ENCODE measurements at places on chromosomes 7 and 10.
A peak's percentile ranks its signal among the peaks of the same experiment; 100 is the strongest.

GRCh38 chr10:118790058-118790457 lies 35.3 kb upstream of the CACUL1 start:
- no peak for DNase-seq

DNA sequence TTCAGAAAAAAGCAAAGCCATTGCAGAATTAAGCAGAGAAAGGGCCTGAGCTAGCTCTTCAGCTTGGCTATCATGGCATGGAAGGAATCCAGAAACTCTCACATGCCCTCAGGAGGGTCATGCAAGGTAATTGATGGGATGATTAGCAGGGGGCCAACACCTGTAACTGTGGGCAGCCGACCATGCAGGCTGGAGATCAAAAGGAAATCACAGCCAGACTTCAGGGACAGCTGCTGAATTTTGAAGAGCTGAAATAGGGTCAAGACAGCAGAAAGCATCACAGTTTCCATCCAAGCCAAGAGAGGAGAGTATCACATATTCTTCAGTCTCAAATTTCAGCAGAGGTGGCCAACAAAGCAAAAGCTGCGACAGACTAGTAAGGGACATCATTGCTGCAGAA lies 239.6 kb upstream of the STEAP1 start:
- peak; percentile 5 for DNase-seq

DNA sequence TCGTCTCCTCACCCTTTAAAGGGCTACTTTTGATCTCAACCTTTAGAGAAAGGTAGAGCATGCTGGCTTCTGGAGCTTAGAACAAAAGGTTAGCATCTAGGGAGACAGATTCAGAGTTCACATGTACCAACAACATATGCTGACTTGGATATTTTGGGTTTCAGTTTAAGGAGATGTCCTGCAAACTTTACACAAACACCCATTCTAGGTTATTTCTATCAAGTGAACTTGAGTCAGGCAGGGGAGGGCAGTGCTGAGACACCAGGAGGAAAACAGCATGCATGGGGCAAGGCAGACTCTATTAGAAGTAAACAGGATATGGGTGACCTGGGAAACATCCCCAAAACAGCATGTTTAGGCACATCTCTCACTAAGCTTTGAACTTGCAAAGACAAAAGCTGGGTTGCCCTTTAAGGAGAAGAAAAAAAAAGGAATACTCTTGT lies 43.8 kb downstream of the ARL4A start:
- no peak for DNase-seq

GRCh38 chr7:46414946-46415345 lies 493.9 kb upstream of the IGFBP3 start:
- DNase-seq = no peak

GRCh38 chr7:106452031-106452851 lies 167.5 kb upstream of the NAMPT start:
- DNase-seq = no peak

DNA sequence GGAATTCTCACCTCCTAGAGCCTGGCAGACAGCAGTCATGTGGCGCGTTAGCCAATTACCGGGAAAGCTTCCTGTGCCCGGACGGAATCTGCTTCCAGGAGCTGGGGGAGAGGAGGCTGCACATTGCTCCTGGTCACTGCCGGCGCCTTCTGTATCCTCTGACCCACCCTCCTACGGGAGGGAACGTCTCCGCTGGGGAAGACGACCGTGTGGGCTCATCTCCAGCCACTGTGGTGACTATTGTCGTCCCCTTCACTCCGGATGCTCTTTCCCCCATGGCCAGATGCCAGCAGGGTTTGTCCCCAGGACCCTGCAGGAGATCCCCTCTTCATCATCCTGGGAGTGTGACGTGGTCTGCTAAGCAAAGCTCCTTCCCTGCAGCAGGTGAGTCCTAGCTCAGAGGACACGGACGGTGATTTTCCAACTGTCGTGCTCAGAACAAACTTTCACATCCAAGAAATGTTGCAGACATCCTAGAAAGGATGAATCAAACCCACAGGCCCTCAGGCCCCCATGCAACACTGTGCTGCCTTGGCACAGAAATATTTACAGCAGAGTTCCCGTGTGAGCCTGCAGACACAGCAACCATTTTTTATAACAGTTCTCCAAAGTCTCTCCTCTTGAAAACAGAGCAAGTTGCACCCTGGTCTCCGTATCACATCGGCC lies 29.6 kb upstream of the FAM20C start:
- no peak for DNase-seq

- DNase-seq = no peak
These were observed 20.0 kb downstream of the MYO1G start for GRCh38 chr7:44958645-44959344.

DNA sequence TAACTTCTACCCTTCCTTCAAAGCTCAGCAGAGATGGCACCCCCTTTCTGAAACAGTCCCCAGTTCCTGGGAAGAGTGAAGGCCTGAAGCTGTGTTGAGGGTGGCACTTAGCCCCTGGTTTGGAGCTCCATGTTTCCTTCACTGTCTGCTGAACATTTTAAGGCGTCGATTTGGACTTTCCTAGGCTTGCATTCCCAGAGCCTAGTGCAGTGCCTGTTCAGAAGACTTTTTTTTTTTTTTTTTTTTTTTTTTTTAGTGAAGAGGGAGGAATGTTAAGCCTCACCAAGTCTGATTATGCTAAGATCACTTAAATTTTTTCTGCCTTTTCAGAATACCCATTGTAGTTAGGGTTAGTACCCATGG lies 97.0 kb downstream of the PFKFB3 start:
- DNase-seq = no peak

DNA sequence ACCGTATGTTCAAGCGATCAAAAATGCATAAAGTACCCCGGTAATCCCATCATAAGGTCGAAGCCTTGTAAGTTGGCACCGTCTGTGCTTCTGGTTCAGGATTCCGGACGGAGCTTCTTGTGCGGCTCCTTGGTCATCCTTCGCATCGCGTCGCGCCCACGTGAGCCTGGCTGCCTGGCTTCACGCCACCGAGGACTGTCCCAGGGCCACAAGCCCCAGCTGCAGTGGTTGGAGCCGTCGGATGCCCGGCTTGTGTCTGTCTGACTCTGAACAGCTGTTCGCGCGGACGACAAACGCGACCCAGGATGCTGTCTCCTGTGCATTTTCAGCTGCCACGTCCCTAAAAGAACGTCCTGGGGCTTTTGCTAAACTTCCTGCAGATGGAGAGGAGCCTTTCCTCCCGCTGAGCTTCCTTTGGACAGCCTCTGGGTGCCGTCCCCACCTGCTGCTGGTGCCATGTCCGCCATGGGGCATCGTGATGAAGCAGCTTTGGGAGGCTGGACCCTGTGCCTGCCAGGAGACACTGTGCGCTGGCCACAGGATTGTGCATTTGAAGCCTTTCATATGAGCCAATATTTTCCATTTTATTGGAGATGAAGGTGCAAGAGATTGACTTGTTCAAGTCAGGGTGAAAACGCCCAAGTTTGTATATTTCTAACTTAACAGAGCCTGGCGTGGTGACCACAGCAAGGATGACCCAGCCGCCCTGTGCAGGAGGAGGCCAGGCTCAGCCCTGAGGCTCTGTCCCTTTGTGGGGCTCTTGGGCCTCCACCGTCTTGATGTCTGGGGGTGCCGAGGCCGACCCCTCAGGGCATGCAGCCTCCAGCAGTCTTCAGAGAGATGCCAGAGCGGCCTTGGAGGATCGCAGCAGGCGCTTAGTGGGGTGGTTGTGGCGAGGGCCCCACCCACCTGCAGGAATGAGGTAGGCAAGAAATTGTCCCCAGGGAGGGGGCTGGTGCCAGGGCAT lies 6.7 kb upstream of the JAKMIP3 start:
- DNase-seq = no peak

DNA sequence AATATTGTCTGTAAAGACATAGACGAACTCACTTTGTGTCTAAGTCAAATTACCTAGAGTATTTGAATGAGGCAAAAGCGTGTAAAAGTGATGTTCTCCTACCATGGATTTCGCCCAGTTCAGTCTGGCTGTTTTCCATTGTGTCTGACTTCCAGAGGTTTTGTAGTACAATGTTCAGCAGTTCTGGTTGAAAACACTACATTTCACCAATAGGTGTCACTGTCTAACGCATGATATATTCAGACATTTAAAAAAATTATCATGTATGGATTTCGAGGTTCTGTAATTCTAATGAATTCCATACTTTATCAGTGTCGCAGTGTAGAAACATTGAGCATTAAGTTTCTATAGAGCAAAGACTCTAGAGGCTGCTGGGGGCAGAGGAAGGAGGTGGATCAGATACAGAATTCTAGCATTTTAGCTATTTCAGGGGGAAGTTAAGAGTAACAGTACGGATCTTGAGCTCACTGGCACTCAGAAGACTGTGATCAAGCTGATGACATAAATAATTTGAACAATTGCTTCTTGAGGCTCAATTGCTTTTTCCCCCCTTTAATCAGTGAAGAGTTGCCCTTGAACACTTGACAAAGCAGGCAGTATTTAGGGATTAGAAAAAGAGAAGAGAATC lies 196.9 kb upstream of the RHOBTB1 start:
- no peak for DNase-seq

Measured in NCI-H187 (cell line).